Foreskin keratinocyte (primary cell): ENCODE measurements at places on chromosomes 1 and 21. TPM values are rescaled to one million over a fixed set of nuclear protein-coding genes. Genes with fewer than 3 reads are reported as not detected.

The B3GALNT2 gene
- 40.3 and 44.3 TPM in 2 replicates for total RNA-seq

The SLC44A5 gene
- 0.10 and 1.4 TPM in 2 replicates for total RNA-seq

The NEGR1 gene
- 0.51 and 0.53 TPM in 2 replicates for total RNA-seq

The GCSAML gene
- total RNA-seq, result not detected in 2 replicates

The AADACL4 gene
- total RNA-seq, result not detected in 2 replicates

The CR1L gene
- total RNA-seq, result not detected in 2 replicates
